ENCODE measurements at places on chromosomes 16 and 17. TPM values are rescaled to one million over a fixed set of nuclear protein-coding genes. Genes with fewer than 3 reads are reported as not detected.

The EXOC3L1 gene
- total RNA-seq: not detected

The MIEF2 gene
- 10.6 TPM for total RNA-seq

The OR1D2 gene
- total RNA-seq: not detected

The GALR2 gene
- 0.14 TPM for total RNA-seq

The TRAF4 gene
- 24.2 TPM for total RNA-seq

The DNASE1 gene
- 16.6 TPM for total RNA-seq

The PYDC1 gene
- not detected for total RNA-seq

The CTRB2 gene
- total RNA-seq: not detected

The CHST4 gene
- not detected for total RNA-seq

The OTOP2 gene
- total RNA-seq: not detected

The RUNDC1 gene
- 10.1 TPM for total RNA-seq

The EMC6 gene
- total RNA-seq: 11.8 TPM

The RNF222 gene
- not detected for total RNA-seq

The KRTAP3-2 gene
- total RNA-seq: not detected

The TPPP3 gene
- 1.00 TPM for total RNA-seq

The STX8 gene
- 104 TPM for total RNA-seq

The RNPS1 gene
- 44.0 TPM for total RNA-seq

The DCXR gene
- 57.6 TPM for total RNA-seq

The ZG16B gene
- 1.3 TPM for total RNA-seq

The RAMP2 gene
- total RNA-seq: 0.14 TPM

The FOXN1 gene
- total RNA-seq: not detected

The HOXB9 gene
- total RNA-seq: not detected

The KRTAP9-8 gene
- total RNA-seq: not detected

The CA4 gene
- 0.14 TPM for total RNA-seq

The HEATR9 gene
- total RNA-seq: not detected

The TMEM100 gene
- total RNA-seq: 1.8 TPM

The MT1F gene
- 0.09 TPM for total RNA-seq

The TAF1C gene
- 9.3 TPM for total RNA-seq
